Mammary epithelial cell (primary cell): ENCODE measurements at places on chromosomes 7 and 10. TPM values are rescaled to one million over a fixed set of nuclear protein-coding genes. Genes with fewer than 3 reads are reported as not detected.

PBLD gene
- 9.2 TPM for total RNA-seq

SPDYE9 gene
- total RNA-seq: 0.17 TPM

- DNase-seq: peak; percentile 47
Observed at GRCh38 chr10:100508691-100509150, 10.9 kb downstream of the SEC31B start.

DNA sequence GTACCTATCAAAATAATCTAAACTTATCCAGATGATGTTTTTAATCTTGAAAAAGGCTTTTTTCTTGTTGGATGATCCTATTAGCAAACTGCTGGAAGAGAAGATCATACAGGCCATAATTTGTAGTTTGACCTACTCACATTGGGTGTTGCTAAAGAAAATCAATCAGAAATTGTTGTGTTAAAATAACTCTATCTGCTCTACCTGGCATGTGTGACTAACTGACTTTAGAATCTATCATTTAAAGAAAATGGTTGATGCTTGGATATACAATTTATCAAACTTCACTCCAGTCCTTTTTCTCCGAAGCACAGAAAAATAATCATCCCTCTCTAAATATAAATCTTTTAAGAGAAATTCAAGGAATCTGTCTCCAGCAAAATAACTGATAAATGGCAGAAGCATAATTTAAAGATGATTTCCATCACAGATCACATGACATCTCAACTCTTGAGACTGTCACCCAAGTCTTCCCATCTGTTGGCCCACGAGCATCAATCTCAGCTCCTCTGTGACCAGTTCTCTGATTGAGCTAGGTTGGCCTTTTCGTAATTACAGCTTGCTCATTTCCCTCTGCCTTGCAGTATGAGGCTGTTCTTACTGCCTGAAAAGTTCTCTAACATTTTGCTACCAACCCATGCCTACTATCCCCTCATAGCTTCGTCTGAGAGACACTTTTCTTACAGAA lies 36.4 kb downstream of the CABCOCO1 start:
- DNase-seq: no peak

- peak; percentile 42 for DNase-seq
Observed at GRCh38 chr7:70694434-70694970, 437.4 kb upstream of the GALNT17 start.

- no peak for DNase-seq
Observed at GRCh38 chr10:78516236-78516635, 482.6 kb downstream of the RPS24 start.
